ENCODE measurements at places on chromosomes 2 and 18.

GRCh38 chr2:65070172-65070830, 14.1 kb downstream of the CEP68 start:
- DNase-seq: no peak

DNA sequence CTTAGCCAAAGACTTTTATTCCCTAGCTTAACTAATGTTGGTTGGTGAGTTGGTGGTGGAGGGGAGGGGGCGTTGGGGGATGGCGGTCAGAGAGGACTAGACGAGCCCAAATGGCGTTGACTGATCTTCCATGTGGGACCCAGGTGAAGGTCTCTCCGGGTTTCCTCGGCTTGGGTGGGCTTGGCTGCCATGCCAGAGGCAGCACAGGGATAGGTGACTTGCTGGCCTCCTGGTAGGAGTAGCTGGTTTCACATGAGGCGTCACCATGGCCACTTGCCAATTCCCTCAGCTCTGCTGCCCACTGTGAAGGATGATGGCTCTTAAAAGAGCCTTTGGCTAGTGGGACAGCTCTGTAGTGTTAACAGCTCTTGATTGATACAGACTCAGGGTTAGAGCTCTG, 1337.0 kb upstream of the FAM98A start:
- no peak for DNase-seq

DNA sequence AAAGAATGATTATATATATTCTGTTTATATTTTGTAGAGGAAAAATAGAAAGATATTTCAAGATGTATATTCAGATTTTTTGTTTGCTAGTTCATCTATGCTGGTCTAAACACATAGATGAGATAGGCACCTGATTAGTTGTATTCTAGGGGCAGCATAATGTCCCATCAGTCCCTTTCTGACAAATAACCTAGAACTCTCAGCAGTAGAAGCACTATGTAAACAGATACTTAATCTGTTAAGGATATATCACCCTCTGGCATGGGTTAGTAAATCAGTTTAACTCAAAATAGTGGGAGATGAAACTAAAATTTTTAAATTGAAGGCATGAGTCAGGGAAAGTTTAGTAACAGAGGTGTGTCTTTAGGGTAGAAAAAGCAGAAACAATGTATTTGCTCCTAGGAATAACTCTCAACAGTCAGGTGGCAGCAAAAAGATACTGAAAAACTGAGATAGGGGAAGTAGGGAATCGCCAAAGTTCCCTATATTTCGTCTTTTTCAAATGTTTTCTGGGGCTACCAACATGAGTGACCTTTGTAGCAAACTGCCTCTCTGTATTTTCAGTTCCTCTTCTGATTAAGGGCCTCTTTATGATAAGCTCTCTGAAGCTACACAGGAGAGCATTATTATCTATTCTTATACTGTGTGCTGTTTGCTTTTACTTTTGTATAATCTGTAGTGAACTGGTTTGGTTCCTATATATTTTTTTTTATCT, 5.7 kb downstream of the PPP1R1C start:
- no peak for DNase-seq

- no peak for DNase-seq
These were observed 43.0 kb upstream of the CCDC68 start for GRCh38 chr18:55002261-55002660.

GRCh38 chr2:15521641-15522181, 39.4 kb downstream of the NBAS start:
- no peak for DNase-seq

DNA sequence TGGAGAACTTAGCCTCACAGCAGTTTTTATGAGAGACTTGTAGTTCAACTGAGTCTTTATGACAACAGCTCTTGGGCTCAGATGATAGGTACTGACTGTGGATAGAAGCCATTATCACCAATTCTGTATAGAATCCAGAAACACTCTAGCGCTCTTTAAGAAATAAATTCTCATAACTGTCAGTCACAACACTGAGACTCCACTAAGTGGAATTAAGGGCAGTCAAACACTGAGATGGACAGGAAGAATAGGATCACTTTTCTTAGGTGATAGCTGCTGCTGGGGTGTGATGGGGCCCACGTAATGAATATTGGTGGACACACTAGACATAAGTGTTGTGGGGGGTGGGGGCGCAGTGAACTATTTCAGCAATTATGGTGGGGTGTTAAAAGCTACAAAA, 1691.8 kb upstream of the LRRTM1 start:
- no peak for DNase-seq

DNA sequence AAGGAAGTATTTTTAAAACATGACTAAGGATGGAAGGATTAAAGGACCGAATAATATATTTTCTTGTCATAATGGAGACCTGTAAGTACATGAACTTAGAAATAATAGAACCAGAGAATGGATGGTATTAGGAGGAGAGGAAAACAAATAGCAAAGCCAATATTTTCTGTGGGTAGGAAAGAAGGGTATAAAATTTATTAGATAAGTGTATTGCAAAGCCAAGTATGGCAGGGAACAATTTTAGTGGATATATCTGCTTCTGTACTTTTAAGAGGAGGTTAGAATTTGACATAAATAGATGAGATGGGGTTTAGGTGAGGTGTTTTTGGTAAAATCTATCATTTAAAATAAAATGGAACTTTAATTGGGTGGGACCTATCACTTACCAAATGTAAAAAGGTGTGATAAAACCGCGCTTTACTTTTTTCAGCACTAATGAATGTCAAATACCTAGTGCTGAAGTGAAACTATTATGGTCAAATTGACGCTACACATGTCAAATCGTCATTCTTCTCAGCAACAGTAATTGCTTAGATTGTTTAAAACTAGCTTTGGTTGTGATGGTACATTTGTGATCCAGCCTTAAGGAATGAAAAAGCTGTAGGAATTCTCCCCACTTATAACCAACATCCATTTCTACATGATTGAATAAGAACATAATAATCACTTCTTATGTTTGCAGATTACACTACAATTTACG, 78.1 kb upstream of the ZEB2 start:
- no peak for DNase-seq

GRCh38 chr18:51361130-51361860, 163.8 kb upstream of the MEX3C start:
- DNase-seq: no peak

DNA sequence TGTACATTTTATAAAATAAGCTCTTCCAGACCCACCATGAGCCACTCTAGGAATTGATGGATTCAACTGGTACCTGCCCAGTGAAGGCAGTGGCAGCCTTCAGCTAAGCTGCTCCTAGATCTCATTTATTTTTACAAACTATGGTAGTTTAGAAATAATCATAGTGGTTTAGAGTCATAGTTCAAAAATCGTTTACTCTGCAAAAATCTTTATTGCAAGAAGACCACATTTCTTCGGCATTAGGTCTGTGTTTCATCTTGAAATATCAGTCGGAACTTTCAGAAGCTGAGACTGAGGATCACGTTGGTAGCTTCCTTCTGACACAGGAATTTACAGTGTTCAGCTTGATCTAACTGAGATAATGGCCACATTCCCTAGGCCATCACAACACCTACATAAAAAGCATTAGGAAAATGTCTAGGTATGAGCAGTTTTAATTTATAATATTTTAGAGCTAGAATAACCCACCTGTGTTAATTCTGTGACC, 206.2 kb upstream of the PID1 start:
- DNase-seq: no peak

DNA sequence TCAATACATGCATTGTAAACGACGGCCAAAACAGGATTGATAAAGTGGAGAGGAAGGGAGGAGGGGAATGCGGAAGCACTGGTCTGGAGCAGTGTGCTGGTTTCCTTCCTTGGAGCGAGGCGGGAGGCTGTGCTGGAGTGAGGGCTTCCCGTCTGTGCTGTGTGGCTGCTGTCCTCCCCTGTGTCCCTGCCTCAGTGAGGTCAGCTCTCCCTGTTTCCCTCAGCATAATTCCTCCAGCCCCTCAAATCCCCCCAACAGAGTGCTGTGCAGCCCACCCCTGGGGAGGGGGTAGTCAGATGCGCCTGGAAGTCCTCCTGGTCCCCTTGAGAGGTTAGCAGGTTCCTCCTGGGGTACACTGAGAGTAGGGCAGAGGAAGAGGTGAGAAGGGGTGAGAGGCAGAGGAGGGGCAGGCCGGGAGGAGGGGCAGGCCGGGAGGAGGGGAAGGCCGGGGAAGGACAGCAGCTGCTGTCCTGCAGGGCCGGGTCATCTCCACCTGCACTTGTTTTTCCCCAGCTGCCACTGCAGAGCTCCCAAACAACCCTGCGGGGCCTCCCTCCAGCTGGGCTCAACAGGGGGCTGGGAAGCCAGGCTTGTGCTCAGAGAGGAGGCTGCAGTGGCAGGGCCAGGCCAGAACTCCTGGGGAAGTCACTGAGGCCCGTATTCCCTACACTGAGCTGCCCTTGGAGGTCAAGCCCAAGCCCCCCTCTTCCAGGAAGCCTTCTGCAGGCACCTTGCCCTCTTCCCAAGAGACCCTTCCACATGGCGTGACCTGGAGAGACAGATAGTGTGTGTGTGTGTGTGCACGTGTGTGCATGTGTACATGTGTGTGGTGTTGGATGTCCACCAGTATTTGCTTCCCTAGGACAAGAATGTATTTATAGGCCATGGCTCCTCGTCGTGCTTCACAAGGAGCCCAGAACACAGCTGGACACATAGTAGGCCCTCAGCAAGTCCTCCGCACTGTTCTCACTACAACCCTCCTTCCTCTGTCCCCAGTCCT, 13.2 kb upstream of the ATP6V1B1 start:
- no peak for DNase-seq

DNA sequence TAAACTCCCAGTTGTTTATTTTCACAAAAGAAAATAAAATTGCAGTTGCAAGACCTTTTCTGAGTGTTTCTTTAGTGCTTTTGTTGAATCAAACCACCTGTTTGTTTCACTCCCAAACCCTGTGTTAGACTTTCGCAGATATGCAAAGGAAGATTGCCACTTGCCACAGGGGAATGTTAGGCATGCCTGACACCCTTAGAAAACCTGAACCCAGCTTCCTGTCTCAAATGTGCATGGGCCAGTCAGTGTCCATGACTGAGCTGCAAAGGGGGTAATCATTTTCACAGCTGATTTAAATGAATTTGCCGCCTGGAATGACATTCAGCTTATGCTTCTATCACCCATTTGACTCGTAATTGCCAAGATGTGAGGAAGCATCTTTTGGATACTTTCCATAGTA, 17.5 kb downstream of the TGOLN2 start:
- DNase-seq: no peak

DNA sequence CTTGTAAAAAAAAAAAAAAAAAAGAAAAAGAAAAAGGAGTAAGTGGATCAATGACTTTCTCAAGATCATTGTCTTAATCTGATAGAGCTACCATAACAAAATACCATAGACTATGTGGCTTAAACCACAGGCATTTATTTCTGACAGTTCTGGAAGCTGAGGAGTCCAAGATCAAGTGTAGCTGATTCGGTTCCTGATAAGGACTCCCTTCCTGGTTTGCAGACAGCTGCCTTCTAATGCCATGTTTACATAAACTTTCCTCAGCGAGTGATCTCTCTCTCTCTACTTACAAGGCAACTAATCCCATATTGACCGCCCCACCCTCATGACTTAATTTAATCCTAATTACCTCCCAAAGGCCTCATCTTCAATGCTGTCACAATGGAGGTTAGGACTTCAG, 36.5 kb upstream of the SIX2 start:
- DNase-seq: no peak

Data from naive thymus-derived CD8-positive, alpha-beta T cell (primary cell).